ENCODE measurements at places on chromosomes 11 and 22.

DNA sequence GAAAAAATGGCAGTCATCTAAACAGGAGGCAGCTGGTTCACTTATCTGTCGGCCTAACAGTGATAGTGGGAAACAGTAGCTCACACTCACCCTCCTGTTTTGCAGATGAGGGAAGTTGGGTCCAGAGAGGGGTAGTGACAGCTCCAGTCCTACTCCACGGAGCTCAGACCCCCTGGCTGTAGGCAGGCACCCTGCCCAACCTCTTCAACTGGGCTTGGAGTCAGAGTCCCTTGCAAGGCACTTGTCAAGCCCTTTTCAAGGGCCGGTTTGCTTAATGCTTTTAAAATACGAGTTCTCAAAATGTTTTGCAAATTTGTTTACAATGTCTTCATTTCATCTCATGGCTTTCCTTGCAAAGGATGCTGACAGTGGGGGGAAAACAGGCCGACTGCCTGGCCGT lies 75.1 kb downstream of the BMAL1 start:
- DNase-seq, result no peak
- no peak overlapping the region for H3K27ac ChIP-seq
- no peaks in the 10 kb centered on the region for H3K27me3 ChIP-seq
- peaks cover 25% of the 10 kb centered on the region for H3K36me3 ChIP-seq

- DNase-seq, result no peak
- peaks cover 26% of the 10 kb centered on the region for H3K4me1 ChIP-seq
- no peak overlapping the region for H3K27ac ChIP-seq
- H3K36me3 ChIP-seq, result no peaks in the 10 kb centered on the region
- H3K4me3 ChIP-seq, result peak overlapping the region; percentile 89
- H3K27me3 ChIP-seq, result peaks cover 20% of the 10 kb centered on the region
These were observed 935 bp upstream of the RTN4RL2 start for GRCh38 chr11:57459164-57460021.

- H3K27ac ChIP-seq, result no peak overlapping the region
- peaks cover 10% of the 10 kb centered on the region for H3K27me3 ChIP-seq
- DNase-seq, result no peak
- peaks cover 2% of the 10 kb centered on the region for H3K4me1 ChIP-seq
These were observed 75.2 kb downstream of the MN1 start for GRCh38 chr22:27726331-27726685.

DNA sequence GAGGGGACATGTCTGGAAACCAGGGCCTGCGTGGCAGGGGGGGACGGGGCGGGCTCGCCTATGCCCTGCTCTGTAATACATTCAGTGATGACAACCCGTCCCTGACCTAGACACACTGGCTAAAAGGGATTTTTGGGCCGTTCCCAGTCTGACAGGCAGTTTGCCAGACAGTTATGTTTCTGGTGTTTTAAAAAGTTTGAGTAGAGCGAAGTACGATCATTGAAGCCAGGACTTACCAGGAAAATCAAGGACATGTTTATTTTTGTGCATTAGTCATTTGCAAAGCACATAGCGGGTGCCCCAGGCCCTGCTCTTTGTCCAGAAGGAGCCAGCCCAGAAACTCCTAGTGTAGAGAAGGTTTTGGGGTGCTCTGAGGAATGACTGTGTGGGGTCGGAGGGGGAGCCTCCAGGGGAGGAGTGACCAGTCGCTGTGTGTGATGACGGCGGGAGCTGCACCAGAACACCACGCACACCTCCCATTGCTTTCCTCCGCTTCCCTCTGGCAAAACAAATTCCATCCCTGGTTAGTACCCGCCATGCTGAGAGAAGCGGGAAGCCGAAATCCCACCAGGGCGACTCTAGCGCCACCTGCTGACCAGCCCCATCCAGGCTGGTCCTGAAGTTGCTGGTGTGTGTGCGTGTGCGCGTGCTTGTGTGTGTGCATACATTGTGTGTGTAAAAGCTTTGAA lies 50.8 kb downstream of the FBLN1 start:
- H3K4me1 ChIP-seq, result no peaks in the 10 kb centered on the region
- DNase-seq, result peak; percentile 47
- H3K4me3 ChIP-seq, result no peak overlapping the region
- peaks cover 10% of the 10 kb centered on the region for H3K27me3 ChIP-seq
- no peak overlapping the region for H3K27ac ChIP-seq
- H3K36me3 ChIP-seq, result no peaks in the 10 kb centered on the region

DNA sequence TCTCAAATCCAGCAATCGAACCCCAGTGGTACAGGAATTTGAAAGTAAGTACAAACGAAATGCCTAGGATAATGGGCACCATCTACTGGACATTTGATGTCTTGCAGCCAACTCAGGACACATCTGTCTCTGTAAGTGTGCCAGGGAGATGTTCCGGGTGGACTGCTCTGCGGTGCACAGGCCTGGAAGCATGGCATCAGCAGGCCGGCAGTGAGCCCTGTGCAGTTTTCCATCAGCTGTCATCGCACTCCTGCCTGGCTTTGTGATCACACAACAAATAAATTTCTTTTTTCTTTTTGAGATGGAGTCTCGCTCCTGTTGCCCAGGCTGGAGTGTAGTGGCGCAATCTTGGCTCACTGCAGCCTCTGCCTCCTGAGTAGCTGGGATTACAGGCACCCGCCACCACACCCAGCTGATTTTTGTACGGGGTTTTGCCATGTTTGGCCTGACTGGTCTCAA lies 71.0 kb downstream of the JAM3 start:
- peaks cover 2% of the 10 kb centered on the region for H3K4me1 ChIP-seq
- no peak overlapping the region for H3K4me3 ChIP-seq
- peaks cover 3% of the 10 kb centered on the region for H3K27me3 ChIP-seq
